Aorta (tissue), 5 donors: ENCODE measurements at places on chromosomes 2 and 18. TPM values are rescaled to one million over a fixed set of nuclear protein-coding genes. Genes with fewer than 3 reads are reported as not detected.
A peak's percentile ranks its signal among the peaks of the same experiment; 100 is the strongest.

- peak; percentile 54 for DNase-seq
Observed at GRCh38 chr2:37652199-37652640, 19.2 kb downstream of the CDC42EP3 start.

- peak; percentile 42 for DNase-seq
Observed at GRCh38 chr2:236888794-236889780, 196.6 kb upstream of the COPS8 start.

GRCh38 chr2:60980071-60980815, 37.3 kb upstream of the PEX13 start:
- no peak for DNase-seq

- DNase-seq: no peak
Observed at GRCh38 chr18:26553943-26554342, 5.6 kb upstream of the KCTD1 start.

GRCh38 chr18:8322486-8322885, 286.8 kb upstream of the RAB12 start:
- no peak for DNase-seq

The OXER1 gene
- total RNA-seq: 2.2 TPM
